ENCODE measurements at places on chromosomes 4 and X. TPM values are rescaled to one million over a fixed set of nuclear protein-coding genes. Genes with fewer than 3 reads are reported as not detected.

- no peak for DNase-seq
Measured at GRCh38 chr4:98275145-98275544, 14.0 kb downstream of the RAP1GDS1 start.

- DNase-seq: no peak
Measured at GRCh38 chr4:114304567-114304966, 294.0 kb upstream of the UGT8 start.

- DNase-seq: no peak
Measured at GRCh38 chr4:35461931-35462659, 782.2 kb downstream of the ARAP2 start.

The SPON2 gene
- total RNA-seq: 19.6 TPM

DNA sequence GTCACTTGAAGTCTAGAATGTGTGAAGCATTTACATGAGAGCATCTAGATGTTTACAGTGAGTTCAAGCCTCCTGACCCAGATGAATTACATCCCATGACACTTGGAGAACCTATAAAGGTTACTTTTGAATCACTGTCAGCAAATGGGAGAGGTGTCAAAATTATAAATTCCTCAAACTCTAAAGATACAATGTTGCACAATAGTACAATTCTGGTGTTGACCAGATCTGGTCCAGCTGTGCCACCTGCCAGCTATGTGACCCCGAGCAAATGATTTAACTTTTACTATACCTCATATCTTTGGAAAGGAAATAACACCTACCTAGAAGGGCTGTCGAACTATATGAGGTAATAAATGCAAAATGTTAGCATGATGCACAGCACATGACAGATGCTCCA is 69.8 kb downstream of the JADE1 start:
- no peak for DNase-seq

DNA sequence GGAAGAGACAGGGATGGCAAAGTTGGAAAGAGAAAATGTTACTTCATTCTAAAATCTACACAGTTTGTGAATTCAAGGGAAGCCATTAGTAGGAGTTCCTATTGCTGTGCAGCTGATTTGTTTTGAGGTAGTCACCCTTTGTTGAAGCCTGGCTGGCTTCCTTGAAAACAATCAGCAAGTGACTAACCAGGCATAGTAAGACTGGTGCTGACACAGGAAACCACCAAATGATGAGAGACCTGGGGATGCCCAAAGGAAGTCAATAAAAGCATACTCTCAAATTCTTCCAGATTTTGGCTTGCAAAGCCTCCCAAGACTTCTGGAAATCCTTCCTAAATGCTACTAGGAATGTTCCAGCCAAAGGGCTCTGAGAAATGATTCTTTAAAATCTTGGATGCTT is 23.9 kb upstream of the PRDM8 start:
- DNase-seq: no peak

The ENOX2 gene
- total RNA-seq: 19.9 TPM

- DNase-seq: no peak
Measured at GRCh38 chr4:6763330-6763851, 19.1 kb upstream of the KIAA0232 start.

DNA sequence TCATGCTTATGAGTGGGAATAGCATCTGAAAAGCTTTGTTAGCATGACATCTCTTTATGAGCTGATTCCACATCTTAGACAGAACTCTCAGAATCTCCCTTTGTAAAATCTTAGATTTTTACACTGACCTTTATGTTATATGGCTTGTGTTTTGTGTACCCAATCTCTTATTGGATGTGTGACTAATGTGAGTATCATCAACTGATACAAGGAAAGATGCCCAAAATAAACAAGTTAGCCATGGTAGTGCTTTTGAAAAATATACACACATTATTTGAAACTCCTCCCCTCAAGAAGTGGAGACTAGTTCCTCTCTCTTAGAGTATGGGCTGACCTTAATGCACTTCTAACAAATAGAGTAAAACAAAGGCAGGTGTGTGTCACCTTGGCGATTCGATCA is 160.1 kb upstream of the NRK start:
- DNase-seq: no peak

DNA sequence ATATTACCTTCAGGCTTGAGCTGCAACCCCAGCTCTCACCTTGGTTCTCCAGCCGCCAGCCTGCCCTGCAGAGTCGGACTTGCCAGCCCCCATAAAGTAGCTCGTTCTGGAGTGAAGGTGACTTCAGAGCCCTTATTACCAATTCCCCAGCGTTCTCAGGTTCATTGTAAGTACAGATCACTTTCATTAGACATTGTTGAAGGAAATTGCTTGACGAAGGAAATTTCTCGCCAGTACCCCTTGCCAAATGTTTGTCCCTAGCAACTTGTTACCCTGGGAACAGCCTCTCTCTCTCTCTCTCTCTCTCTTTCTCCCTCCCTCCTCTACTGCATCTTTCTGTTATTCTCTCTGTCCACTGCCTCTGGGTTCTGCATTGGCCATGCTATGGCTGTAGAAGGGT is 153.0 kb downstream of the NWD2 start:
- DNase-seq: no peak

- no peak for DNase-seq
Measured at GRCh38 chr4:148849581-148849980, 407.4 kb upstream of the NR3C2 start.

- no peak for DNase-seq
Measured at GRCh38 chr4:19774690-19775256, 476.9 kb upstream of the SLIT2 start.

DNA sequence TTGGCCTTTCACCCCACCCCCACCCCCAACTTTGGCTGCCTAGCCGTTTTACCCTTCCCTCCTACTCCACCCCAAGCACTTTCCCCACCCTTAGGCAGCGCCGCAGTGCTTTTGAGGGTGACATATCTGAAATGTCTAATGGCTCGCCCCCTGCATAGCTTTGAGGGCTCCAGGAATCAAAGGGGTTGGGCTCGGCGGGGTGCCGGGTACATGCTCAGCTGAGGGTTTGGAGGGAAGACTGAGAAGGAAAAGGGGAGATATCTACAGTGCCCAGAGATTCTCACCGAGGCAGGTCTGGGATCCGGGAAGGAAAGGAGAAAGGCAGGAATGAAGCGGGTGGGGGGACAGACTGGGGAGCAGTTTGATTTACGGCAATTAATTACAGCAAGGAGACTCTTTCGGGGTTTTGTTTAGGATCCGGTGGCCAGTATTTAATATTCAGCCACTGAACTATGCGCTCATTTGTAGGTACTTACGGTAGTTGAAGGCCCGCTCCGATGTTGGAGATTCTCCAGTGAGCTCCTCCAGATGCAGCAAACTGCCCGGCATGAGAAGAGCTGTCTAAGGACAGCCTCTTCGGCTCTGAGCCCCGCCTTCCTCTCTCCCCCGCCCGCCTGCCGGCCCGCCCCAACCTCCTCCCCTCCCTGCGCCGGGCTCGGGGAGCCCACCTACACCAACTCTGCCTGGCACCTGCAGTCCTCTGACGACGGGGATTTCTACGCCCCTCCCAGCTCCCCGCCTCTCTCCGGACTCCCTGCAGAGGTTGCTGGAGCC is at the start of gene IGSF1:
Gene IGSF1, minus strand, starts transcription at position 569 of the 774 bp plus-strand sequence. CDS start 2,632 bp downstream, outside the sequence.
- DNase-seq: peak; percentile 14

The TMSB15A gene
- total RNA-seq: not detected

The HAUS7 gene
- total RNA-seq: 14.2 TPM

DNA sequence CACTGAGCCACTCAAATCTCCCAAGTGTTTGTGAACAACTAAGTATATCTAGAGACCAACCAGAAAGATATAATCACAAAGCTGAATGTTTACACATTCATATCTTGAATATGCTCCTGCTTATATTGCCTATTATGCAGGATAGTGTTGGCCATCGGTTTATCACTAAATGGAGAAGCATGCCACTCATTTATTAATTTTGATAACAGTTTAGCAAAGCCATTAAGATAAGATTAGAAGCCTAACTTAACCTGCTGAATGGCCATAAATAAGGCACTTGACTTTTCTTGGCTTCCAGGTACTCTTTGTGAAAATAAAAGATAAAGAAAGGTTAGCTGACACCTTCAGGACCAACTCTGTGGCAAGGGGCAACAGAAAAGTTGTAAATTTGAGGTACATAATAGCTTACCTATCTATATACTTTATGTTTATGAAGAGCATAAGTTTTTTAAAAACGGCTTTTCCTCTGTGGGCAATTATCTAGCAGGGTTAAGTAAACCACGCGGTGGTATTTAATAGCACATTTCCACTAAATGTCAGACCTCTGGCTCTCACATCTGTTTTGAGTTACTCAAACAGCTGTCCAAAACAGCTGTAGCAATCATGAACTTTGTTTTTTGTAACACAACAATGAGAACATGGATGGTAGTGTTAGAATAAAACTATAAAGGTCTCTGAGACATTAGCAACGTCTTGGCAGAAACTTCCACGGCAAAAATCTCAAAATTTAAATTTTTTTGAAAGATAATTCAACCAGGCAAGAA is 58.8 kb upstream of the FTHL17 start:
- DNase-seq: no peak

GRCh38 chr4:99868126-99868596 is 26.1 kb downstream of the LAMTOR3 start:
- DNase-seq: no peak

GRCh38 chr4:111330786-111331185 is 707.9 kb upstream of the PITX2 start:
- DNase-seq: no peak

- DNase-seq: no peak
Measured at GRCh38 chrX:100931218-100931924, 2.7 kb upstream of the XKRX start.

The FGF13 gene
- total RNA-seq: 2.3 TPM

DNA sequence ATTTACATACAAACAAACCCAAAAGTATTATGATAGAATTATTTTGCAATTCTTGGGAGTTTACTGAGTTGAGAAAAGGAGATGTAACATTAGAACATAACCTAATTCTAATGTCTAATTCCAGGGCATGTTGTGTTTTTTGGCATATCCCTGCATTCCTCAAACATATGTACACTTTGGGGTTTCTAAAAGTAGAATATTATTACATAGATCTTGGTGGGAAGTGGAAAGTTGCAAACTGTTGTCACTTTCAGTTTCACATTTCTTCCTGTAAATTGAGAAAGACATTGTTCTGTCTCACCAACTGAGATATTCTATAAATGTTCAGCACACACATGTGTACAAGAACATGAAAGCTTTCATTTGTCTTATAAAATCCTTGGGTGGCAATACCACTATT is 24.4 kb upstream of the GBA3 start:
- no peak for DNase-seq

- DNase-seq: no peak
Measured at GRCh38 chrX:124395145-124395880, 49.0 kb downstream of the SH2D1A start.

DNA sequence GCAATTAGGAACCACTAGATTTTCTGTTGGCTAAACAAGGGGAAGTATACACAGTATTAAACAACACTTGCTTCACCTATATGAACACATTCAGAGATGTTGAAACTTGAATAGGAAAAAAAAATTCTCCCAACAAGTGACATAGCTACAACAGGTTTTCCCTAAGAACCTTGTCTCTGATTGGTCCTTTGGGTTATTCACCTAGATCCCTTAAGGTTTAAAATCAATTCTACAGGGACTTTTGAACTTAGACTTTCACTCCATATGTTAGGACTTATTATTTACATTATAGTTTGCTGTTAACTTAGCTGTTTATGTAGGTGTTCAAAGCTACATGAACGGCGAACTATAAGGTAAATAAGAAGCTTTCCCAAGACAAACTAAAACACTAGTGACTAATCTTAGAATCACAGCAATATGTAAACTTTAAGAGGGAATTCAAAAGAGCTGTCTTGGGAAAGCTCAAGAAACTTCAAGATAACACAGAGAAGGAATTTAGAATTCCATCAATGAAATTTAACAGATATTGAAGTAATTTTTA is 72.2 kb upstream of the ZXDB start:
- DNase-seq: no peak

- DNase-seq: no peak
Measured at GRCh38 chr4:105236202-105236915, 89.7 kb downstream of the TET2 start.

The CLDN22 gene
- total RNA-seq: not detected

The GNPDA2 gene
- total RNA-seq: 7.3 TPM

DNA sequence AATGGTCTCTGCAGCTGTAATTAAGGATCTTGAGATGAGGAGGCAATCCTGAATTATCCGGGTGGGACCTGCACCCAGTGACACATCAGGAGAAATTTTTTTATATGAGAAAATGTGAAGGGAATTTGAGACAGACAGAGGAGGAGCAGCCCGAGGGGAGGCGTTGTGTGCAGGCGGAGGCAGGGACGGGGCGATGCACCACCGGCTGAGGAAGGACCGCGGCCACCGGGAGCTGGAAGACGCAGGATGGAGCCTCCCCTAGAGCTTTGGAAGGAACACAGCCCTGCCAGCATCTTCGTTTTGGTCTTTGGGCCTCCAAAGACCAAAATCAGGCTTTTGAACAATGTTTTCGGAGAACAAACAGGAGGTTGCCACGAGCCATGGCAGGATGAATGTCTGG is 85.0 kb upstream of the ADRA2C start:
- no peak for DNase-seq

The MTTP gene
- total RNA-seq: 0.20 TPM

DNA sequence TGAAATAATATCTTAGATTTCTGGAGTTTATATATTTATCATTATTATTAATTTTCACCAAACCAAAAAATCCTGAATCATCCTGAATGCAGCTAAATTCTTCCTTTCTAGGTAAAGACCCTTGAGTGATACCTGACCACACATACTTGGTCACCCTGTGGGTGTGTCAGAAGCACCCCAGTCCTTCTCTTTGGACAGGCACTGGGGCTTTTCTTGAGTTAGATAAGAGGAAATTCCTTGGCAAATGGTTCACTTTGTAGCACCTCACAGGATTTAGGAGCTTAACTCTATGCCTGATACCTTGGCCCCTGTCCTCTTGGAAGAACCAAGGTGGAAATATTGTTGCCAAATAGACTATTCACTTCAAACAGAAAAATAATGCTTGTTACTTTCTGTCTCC is 69.6 kb upstream of the PNPLA4 start:
- DNase-seq: no peak

- DNase-seq: peak; percentile 49
Measured at GRCh38 chr4:1330761-1331590, 16.0 kb upstream of the UVSSA start.

DNA sequence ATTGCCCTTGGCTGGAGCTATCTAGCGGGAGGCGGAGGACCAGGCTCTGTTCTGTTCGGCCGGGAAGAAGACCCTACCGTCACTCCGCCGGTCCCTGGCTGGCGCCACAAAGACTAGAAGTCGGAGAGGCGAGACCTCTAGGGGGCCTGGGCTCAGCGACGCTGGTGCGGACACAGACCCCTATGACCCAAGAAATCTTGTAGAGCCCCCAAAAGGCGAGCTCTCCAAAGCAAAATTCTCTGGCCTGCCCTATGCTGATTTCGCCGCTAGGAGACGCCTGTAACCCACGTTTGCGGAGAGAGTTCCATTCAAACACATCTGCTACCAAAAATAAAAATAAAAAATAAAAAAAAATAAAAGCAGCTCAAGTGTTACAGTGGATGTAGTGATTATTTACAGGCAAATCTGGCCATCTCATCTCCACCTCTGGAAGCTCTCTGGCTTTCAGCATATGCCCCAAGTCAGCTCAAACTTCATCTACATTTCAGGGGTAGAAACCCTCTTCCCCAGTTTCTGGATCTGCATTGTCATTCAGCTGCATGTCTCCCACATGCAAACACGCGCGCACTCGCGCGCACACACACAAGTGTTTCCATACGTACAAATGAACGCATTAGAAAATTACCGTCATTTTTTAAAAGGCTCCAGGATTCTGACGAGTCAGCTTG is 2.4 kb upstream of the PCDH10 start:
- peak; percentile 31 for DNase-seq

GRCh38 chrX:143536176-143536575 is 18.9 kb upstream of the SPANXN3 start:
- DNase-seq: no peak

GRCh38 chr4:5773271-5773555 is 62.2 kb downstream of the EVC start:
- no peak for DNase-seq
